ENCODE measurements at places on chromosomes 2 and 18.
A peak's percentile ranks its signal among the peaks of the same experiment; 100 is the strongest.

GRCh38 chr2:729376-729861 is 52.2 kb upstream of the TMEM18 start:
- H3K27me3 ChIP-seq, result peaks cover 9% of the 10 kb centered on the region
- H3K4me1 ChIP-seq, result peaks cover 19% of the 10 kb centered on the region
- no peak overlapping the region for H3K27ac ChIP-seq
- no peak for DNase-seq

DNA sequence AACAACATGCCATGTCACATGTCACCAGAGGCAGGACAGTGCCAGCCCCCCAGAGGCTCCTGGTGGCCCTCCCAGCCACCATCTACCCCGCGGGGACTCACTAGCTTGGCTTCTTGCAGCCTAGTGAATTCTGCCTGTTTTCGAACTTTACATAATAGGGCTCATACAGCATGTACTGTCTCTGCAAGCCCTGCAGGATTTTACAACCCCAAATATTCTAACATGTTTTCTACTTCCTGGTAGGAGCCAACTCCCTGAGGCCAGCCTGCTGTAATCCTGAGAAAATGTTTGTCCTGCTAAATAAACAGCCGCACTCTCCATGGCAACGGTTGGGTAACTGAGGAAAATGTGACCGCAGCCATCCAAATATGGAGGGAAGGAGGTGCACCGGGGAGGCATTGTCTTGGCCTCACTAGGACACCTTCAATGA is 2.7 kb downstream of the PER2 start:
- H3K36me3 ChIP-seq, result no peaks in the 10 kb centered on the region
- peaks cover 8% of the 10 kb centered on the region for H3K4me1 ChIP-seq
- no peak overlapping the region for H3K4me3 ChIP-seq
- no peak for DNase-seq
- no peaks in the 10 kb centered on the region for H3K27me3 ChIP-seq

GRCh38 chr2:30933496-30933895 is 126.2 kb upstream of the CAPN13 start:
- DNase-seq, result no peak
- H3K36me3 ChIP-seq, result no peaks in the 10 kb centered on the region
- H3K27ac ChIP-seq, result no peak overlapping the region
- H3K4me3 ChIP-seq, result no peak overlapping the region

DNA sequence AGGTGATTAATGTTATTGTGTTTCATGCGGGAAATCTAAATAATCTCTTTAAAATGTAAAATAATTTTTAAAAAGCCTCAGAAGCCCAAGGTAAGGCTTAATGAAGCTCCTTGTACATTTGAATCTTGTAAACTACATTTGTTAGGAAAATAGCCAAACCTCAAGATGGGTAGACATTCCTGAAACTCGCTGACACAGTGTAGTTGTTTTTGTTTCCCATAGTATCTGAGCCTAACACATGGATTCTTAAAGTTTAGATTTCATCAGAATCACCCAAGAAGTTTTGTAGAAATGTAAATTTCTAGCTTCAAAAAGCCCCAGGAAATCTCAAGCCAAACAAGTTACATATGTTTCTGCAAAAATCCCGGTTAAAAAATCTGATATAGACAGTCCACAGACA is 1221.1 kb upstream of the ACVR2A start:
- DNase-seq, result no peak
- no peak overlapping the region for H3K27ac ChIP-seq
- no peaks in the 10 kb centered on the region for H3K4me1 ChIP-seq
- H3K36me3 ChIP-seq, result no peaks in the 10 kb centered on the region
- no peak overlapping the region for H3K4me3 ChIP-seq

- H3K4me3 ChIP-seq, result no peak overlapping the region
- no peaks in the 10 kb centered on the region for H3K4me1 ChIP-seq
- H3K27ac ChIP-seq, result no peak overlapping the region
- no peaks in the 10 kb centered on the region for H3K36me3 ChIP-seq
- no peaks in the 10 kb centered on the region for H3K27me3 ChIP-seq
- DNase-seq, result no peak
Observed at GRCh38 chr18:75360215-75360614, 67.3 kb downstream of the SMIM21 start.

DNA sequence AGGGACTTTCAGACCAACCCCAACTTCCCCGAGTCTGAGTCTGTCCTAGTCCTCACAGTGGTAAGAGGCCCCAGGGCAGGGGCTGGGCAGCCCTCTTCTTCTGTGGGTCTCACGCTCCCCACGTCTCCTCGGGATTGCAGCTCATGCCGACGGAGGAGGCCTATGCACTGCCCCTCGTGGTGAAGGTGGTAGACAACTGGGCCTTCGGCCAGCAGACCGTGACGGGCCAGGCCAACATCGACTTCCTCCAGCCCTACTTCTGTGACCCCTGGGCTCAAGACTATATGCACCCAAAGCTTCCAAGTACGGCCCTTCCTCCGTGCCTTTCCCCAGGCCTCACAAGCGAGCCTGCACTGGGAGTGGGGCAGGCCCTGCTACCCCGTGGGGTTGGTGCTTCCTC is 44.3 kb downstream of the LMAN2L start:
- no peaks in the 10 kb centered on the region for H3K4me1 ChIP-seq
- no peaks in the 10 kb centered on the region for H3K27me3 ChIP-seq
- no peak overlapping the region for H3K27ac ChIP-seq
- no peak overlapping the region for H3K4me3 ChIP-seq

DNA sequence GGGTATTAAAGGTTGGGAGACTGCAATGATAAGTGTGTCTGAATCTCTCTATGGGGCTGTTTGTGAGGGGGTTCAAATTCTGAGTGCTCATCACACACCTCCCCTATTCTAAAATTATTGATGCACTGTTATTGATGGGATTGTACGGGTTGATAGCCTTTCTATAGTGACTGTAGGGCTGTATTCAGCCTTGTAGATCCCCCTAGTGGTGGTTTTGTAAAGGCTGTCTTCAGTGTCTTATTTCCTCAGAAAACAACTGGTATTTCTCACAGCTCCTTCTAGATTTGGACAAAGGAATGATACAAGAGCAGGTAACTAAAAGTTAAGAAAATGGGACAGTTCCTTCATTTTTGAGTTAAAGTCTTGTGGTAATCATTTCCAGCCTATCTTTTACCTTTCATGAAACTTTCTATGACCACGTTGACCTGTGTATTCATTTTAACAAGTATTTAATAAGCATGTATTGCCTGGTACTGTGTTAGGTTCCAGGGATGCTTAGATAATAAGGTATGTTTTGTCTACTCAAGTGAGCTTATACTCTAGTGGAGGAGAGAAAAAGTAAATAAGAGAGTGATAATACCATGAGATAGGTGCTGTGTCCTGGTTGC is 21.2 kb downstream of the SMAD4 start:
- H3K27me3 ChIP-seq, result no peaks in the 10 kb centered on the region
- no peak overlapping the region for H3K4me3 ChIP-seq
- H3K36me3 ChIP-seq, result peaks cover 9% of the 10 kb centered on the region
- DNase-seq, result peak; percentile 65

- H3K27ac ChIP-seq, result no peak overlapping the region
- no peaks in the 10 kb centered on the region for H3K27me3 ChIP-seq
- no peaks in the 10 kb centered on the region for H3K4me1 ChIP-seq
- no peaks in the 10 kb centered on the region for H3K36me3 ChIP-seq
- DNase-seq, result no peak
Observed at GRCh38 chr18:32371384-32371783, 99.3 kb downstream of the GAREM1 start.

GRCh38 chr2:88949336-88949735 is 257.9 kb downstream of the RPIA start:
- H3K27ac ChIP-seq, result no peak overlapping the region
- H3K27me3 ChIP-seq, result no peaks in the 10 kb centered on the region
- no peaks in the 10 kb centered on the region for H3K4me1 ChIP-seq
- peak; percentile 25 for DNase-seq

DNA sequence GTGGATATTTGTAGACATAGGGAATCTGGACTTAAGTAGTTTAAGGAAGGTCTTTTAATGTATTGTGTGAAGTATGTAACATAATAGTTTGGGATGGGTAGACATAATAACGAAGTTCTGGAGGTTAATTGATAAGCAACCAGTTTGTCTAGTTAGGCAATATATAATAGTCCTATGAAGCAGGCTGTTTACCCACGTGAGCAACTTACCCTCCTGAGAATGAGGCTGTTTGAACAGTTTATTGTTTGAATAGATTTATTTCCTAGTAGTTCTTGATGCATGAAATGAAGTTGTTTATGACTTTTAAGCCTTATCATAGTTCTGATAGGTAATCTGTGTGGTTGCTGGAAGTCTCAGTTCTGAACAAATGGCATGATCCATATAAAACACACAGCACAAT is 361.5 kb downstream of the GALNT13 start:
- H3K36me3 ChIP-seq, result no peaks in the 10 kb centered on the region
- no peaks in the 10 kb centered on the region for H3K4me1 ChIP-seq
- no peaks in the 10 kb centered on the region for H3K27me3 ChIP-seq
- H3K4me3 ChIP-seq, result no peak overlapping the region
- no peak for DNase-seq

GRCh38 chr2:127280693-127281092 is 13.3 kb downstream of the ERCC3 start:
- no peak for DNase-seq
- H3K4me3 ChIP-seq, result no peak overlapping the region
- peaks cover 4% of the 10 kb centered on the region for H3K4me1 ChIP-seq
- no peak overlapping the region for H3K27ac ChIP-seq

GRCh38 chr2:118295592-118296390 is 207.5 kb downstream of the INSIG2 start:
- DNase-seq, result no peak
- H3K27ac ChIP-seq, result no peak overlapping the region
- no peaks in the 10 kb centered on the region for H3K27me3 ChIP-seq

DNA sequence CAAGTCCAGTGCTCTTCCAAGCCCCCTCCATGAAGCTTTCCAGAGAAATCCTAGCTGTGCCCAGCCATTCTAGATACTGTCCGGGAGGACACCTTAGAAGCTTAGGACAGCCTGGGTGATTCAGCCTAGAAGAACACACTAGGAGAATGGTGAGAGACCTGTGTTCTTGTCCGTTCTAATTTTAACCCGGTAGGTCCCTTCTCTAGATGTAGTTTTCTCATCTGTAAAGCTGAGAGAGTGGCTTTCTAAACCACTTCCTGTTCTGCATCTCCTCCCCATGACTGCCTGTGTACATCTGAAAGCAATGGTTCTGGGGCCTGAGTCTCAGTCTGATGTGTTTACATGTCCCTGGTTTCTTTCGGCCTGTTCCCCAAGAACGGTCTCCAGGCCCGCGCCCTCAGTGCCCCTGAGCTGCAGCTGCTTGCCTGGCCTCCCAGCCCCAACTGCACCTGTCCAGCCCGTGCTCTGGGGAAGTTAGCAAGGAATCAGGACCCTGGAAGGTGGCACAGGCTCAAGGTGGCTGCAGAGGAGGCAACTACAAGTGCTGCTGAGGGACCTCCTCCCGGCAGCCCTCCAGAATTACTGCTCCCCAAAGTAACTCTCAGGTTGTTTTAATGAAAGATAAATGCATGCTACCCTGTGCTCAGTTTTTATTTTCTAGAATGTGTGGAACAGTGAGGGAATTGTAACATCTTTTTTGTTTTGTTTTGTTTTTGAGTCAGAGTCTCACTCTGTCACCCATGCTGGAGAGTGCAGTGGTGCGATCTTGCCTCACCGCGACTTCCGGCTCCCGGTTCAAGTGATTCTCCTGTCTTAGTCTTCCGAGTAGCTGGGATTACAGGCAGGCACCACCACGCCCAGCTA is 105.9 kb downstream of the LBH start:
- H3K27ac ChIP-seq, result peak overlapping the region; percentile 96
- no peaks in the 10 kb centered on the region for H3K27me3 ChIP-seq
- H3K36me3 ChIP-seq, result no peaks in the 10 kb centered on the region
- H3K4me3 ChIP-seq, result peak overlapping the region; percentile 46
- peaks cover 35% of the 10 kb centered on the region for H3K4me1 ChIP-seq

GRCh38 chr2:239651859-239652258 is 251.0 kb upstream of the HDAC4 start:
- no peak overlapping the region for H3K27ac ChIP-seq
- H3K27me3 ChIP-seq, result no peaks in the 10 kb centered on the region
- no peak for DNase-seq
- H3K36me3 ChIP-seq, result no peaks in the 10 kb centered on the region
- no peak overlapping the region for H3K4me3 ChIP-seq

DNA sequence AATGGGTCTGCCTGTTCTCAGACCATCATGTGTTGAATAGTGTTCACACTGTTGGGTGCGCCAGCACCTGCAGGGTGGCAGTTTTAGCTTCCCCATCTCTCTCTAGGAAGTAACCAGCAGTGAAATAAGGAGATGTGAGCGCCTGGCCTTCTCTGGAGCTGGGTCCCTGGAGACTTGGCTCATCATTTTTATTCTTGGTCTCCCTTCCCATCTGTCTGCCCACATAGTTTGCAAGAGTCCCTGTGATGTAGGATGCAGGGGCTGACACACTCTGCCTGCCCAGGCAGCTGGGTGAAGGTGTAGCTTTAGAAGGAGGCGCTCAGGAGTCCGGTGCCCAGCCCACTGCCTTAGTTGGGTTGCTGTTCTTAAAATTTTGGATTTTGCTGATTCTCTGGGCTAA is 172.2 kb downstream of the LDLRAD4 start:
- H3K36me3 ChIP-seq, result no peaks in the 10 kb centered on the region
- H3K27me3 ChIP-seq, result no peaks in the 10 kb centered on the region
- H3K4me1 ChIP-seq, result no peaks in the 10 kb centered on the region
- no peak overlapping the region for H3K4me3 ChIP-seq
- no peak overlapping the region for H3K27ac ChIP-seq

- H3K4me1 ChIP-seq, result no peaks in the 10 kb centered on the region
- no peak overlapping the region for H3K27ac ChIP-seq
- no peak for DNase-seq
- H3K27me3 ChIP-seq, result no peaks in the 10 kb centered on the region
Observed at GRCh38 chr2:59077026-59077725, 836.1 kb upstream of the FANCL start.

GRCh38 chr2:222892761-222893160 is 31.9 kb downstream of the ACSL3 start:
- no peaks in the 10 kb centered on the region for H3K4me1 ChIP-seq
- no peak for DNase-seq
- H3K27me3 ChIP-seq, result no peaks in the 10 kb centered on the region

GRCh38 chr2:84493514-84493913 is 22.8 kb upstream of the DNAH6 start:
- no peaks in the 10 kb centered on the region for H3K27me3 ChIP-seq
- no peak overlapping the region for H3K4me3 ChIP-seq
- no peak overlapping the region for H3K27ac ChIP-seq
- no peak for DNase-seq
- H3K4me1 ChIP-seq, result peaks cover 7% of the 10 kb centered on the region

- H3K36me3 ChIP-seq, result no peaks in the 10 kb centered on the region
- H3K27me3 ChIP-seq, result no peaks in the 10 kb centered on the region
- H3K4me3 ChIP-seq, result 0 out of 2 replicates have a peak overlapping the region, but pooled peaks have one; percentile 3
- H3K4me1 ChIP-seq, result peaks cover 56% of the 10 kb centered on the region
Observed at GRCh38 chr18:23226930-23227725, 91.8 kb downstream of the CABLES1 start.

- no peak overlapping the region for H3K4me3 ChIP-seq
- no peak for DNase-seq
- H3K27me3 ChIP-seq, result no peaks in the 10 kb centered on the region
- no peaks in the 10 kb centered on the region for H3K4me1 ChIP-seq
Observed at GRCh38 chr2:121868652-121869051, 113.2 kb downstream of the TSN start.

- H3K27me3 ChIP-seq, result no peaks in the 10 kb centered on the region
- peaks cover 68% of the 10 kb centered on the region for H3K4me1 ChIP-seq
- peak overlapping the region; percentile 65 for H3K4me3 ChIP-seq
- peak; percentile 49 for DNase-seq
- H3K27ac ChIP-seq, result peak overlapping the region; percentile 100
Observed at GRCh38 chr2:47309472-47309951, 93.4 kb upstream of the MSH2 start.

Data from MM.1S (cell line).